Astrocyte of the cerebellum (primary cell): ENCODE measurements at places on chromosomes 4 and X.

DNA sequence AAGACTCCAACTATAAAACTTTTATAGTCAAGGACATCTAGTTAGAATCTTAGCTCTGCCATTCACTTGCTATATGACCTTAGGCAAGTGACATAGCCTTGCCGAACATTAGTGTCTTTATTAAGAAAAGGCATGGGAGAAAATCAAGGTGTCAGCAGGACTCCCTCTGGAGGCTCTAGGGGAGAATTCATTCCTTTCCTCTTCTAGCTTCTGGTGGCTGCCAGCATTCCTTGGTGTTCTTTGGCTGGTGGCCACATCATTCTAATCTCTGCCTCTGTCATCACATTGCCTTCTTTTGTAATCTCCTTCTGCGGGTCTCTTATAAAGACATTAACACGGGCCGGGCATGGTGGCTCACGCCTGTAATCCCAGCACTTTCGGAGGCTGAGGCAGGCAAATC is 99.8 kb downstream of the PPP1R2C start:
- DNase-seq: no peak

DNA sequence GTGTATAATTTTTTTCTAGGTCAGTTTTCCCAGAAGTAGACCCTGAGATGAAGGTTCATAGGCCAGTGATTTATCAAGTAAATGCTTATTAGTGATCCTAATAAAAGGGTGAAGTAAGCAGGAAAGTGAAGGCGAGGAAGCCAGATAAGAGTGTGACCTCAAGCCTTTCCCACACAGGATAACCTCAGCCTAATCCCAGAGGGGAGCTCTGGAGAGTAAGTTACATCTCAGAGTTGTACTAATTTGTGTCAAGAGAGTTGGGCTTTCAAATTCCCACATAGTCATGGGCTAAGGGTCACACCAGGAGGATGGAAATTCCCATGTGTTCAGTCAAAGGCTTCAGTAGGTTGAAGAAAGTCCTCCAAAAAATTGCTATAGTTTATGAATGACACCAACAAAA is 191.4 kb downstream of the ADGRA3 start:
- no peak for DNase-seq

DNA sequence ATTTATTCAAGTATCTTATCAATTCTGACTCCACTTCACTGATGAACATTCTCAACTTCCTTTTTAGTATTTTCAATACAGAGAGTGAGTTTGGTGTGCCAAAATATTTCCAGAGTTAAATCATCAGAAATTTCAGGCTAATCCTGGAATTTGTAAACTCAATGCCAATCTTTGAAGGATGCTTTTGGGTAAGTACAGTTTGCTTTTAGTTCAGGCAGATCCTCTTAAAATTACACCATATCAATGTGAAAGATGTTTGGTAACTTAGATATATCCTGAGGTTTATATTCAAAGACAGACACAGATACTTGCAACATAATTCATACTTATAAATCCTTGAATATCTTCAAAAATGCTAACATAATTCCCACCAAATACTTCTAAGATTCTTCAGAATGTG is 76.0 kb upstream of the FAM47B start:
- no peak for DNase-seq

DNA sequence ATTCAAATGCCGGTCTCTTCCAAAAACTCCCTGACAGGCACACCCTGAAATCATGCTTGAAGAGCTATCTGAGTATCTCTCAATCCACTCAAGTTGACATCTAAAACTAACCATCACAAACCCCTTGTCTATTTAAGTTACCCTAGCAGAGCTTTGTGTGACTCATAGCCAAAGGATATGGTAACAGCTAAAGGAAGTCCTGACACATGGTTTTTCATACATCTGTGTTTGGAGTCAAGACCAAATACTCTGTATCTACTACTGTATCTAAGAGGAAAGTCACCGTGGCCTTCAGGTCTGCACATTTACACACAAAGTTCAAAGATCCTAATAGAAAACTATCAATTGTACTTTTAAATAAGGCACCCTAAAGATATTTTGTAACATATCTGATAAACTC is 239.6 kb upstream of the VCX start:
- DNase-seq: no peak

GRCh38 chr4:4182835-4183568 is 43.7 kb downstream of the OTOP1 start:
- no peak for DNase-seq

- no peak for DNase-seq
Measured at GRCh38 chr4:84892950-84893349, 73.5 kb downstream of the WDFY3 start.

DNA sequence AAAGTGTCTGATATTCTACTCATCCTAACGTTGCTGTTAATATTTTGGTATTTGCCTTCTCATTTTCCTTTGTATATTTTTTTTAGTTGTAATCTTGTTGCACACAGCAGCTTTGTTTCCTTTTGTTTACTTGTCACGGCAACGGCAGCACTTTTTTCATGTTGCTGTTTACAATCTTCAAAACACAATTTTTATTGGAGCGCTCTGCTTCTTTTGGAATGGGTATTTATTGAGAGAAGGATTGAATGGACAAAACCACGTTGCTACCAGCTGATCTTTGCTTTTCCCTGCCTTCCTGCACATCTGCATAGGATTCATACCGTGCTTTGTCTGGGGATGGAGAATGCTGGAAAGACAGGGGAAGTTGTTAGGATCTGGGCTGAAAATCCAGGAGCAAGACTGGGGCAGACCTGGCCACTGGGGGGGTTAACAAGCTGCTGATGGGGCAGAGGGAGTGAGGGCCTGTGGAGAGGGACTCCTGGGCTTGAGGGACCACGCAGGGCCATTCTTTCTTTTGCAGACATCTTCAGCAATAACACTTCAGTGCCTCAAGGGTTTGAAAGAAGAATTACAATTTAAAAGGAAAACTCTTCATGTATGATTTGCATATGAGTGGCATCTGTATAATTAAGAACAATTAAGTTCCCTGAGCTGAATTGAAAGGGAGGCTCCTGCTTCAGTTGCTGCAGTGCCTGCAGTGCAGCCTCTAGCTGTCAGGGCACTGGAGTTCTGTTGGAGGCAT is 69.8 kb downstream of the TMEM131L start:
- no peak for DNase-seq

DNA sequence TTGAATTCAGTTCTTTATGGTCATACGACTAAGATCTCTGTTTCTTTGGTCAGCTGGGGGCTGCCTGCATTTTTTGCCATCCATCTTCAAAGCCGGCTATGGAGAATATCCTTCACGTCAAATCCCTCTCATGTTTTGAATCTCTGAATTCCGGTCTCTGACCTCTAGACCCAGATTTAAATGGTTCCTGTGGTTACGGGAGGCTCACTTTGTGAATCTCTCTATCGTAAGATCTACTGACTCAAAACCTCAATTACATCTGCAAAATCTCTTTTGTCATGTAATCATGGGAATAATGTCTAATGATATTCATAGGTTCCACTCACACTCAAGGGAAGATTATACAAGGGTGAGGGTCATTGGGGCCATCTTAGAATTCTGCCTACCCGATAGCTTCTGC is 5.7 kb upstream of the MPC1L start:
- DNase-seq: no peak

- no peak for DNase-seq
Measured at GRCh38 chr4:175246941-175247340, 328.8 kb downstream of the ADAM29 start.

DNA sequence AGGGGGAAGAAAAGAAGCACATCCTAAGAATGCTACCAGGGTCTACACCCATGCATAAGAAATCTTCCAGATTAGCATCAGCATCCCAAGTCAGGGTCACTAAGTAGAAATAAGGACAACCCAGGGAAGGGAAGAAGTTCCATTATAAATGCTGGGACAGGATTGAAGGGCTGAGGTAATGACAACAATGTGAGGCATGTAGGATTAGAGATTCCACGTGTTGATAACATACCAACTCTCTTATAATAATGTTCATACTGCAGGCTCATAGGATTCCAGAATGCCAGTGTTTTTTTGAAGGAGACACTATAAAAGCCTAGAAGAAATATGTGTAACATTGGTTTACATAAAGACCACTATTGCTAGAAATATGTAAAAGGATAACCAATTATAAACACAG is 201.2 kb downstream of the MID1IP1 start:
- no peak for DNase-seq

GRCh38 chrX:112555831-112556230 is 123.9 kb downstream of the LHFPL1 start:
- DNase-seq: no peak

DNA sequence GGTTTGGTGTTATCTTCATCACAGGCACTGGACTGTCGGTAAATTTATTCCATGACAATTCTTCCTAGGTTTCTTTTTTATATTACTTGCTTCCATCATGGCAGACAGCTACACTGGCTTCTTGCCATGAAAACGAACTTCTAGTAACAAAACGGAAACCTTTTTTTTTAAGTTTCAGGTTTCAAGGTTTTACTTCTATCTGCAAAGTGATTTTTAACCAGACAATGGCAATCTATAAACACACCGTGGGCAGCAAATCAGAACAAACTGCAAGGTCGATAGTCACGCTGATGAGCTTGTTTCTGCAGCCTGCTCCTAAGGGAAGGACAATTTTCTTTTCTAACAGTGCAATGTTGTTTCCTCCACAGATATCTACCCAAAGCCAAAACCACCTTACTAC is 29.9 kb downstream of the XG start:
- DNase-seq: no peak

GRCh38 chr4:95701500-95702170 is 138.3 kb upstream of the PDHA2 start:
- peak; percentile 47 for DNase-seq

DNA sequence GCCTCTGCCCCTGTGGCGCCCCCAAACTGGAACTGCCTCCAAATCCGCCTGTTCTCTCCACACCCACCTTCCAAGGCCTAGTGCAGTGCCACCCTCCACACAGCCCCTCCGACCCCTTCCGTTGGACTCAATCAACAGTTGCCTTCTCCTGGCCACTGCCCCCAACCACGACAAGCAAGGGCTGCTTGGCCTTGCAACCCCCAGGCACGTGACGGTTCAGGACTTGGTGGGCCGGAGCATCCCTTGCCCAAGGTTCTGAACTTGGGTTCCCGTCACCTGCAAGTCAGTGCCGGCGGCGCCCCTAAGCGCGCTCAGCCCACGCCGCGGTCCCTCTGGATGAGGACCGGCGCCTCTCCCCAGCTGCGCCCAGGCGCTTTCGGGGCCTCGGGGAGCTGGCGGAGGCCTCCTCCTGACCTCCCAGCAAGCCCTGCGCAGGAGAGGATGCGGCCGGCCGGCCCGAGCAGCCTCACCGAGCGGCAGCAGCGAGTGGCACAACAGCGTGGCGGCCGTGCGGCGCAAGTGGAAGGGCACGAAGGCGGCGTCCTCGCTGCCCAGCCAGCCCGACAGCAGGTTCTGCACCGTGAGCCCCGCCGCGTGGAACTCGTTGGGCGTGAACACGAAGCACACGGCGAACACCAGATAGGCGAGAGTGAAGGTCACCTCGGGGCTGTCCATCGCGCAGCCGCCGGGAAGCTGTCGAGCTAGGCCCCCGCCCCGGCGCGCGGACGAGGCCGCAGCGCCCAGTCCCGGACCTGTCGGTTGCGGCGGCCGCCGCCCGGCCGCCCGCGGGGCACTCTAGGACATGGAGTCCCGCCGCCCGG is 750 bp downstream of the TMEM129 start:
- no peak for DNase-seq

DNA sequence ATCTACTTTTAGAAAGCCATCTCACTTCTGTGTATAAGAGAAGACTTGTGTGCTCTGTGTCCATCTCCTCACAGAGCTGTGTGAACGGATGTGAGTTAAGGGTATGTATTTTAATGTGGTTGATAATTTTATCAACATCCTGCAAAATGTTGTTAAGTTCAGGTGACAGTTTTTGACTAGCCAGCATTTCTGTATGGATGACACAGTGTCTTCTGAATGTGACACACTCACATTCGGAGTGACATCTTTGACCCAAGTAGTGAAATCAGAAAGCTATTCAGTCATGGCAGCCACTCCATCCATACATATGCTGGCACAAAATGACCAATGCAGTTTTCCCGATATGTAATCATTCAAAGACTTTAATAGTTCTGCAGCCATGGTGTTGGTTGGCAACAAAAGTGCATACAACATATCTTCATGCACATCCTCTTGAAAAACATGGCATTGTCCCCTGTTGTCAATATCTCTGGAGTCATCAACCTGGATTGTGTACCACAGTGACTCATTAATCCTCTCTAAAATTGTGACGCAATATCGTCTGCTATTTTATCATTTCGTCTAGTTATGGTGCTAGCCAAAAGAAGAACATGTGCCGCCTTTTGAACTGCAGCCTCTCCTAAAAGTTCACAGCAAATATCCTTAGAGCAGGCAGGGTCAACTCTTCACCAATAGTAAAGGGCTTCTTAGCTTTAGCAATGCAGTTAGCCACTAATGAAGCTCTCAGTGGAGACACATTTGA is 6.8 kb upstream of the FGF2 start:
- no peak for DNase-seq

GRCh38 chr4:112343330-112344080 is 46.3 kb downstream of the ALPK1 start:
- no peak for DNase-seq

GRCh38 chr4:141845901-141846300 is 209.5 kb downstream of the IL15 start:
- DNase-seq: no peak

- no peak for DNase-seq
Measured at GRCh38 chr4:19187096-19187495, 1064.6 kb upstream of the SLIT2 start.

- DNase-seq: no peak
Measured at GRCh38 chr4:126479709-126480108, 1153.0 kb upstream of the INTU start.
